Coronary artery (tissue), 2 donors: ENCODE measurements at places on chromosomes 13 and 19.

DNA sequence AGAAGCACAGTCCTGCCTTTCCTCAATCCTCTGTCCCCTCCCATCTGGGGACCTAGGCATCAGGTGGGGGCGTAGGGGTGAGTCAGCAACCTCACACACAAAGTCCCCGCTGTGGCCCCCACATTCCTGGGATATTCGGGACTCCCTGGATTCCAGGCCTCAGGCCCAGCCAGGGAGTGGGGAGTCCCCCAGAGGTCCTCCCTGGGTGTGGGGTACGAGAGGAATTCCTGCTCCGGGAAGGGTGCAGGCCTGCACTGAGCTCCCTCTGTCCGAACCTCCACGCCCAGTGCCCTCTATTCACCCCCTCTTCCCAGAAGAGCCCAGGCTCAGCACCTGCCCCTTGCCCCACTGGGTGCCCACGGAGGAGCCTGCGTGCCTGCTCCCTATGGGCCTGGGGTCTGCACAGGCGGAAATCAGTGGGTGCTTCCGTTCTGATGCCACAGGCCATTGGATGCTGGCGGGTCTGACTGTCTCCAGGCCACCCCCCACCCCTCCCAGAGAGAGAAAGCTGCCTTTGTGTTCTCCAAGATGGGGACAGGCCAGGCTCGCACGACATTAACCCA lies 3.4 kb downstream of the CADM4 start:
- no peak for DNase-seq

- no peak for DNase-seq
Observed at GRCh38 chr13:95185311-95185710, 115.9 kb downstream of the ABCC4 start.

- DNase-seq: no peak
Observed at GRCh38 chr19:55681131-55682092, 6.4 kb downstream of the EPN1 start.

- DNase-seq: no peak
Observed at GRCh38 chr19:43555185-43555770, 20.0 kb downstream of the XRCC1 start.
